ENCODE measurements at places on chromosomes 7 and 10.

DNA sequence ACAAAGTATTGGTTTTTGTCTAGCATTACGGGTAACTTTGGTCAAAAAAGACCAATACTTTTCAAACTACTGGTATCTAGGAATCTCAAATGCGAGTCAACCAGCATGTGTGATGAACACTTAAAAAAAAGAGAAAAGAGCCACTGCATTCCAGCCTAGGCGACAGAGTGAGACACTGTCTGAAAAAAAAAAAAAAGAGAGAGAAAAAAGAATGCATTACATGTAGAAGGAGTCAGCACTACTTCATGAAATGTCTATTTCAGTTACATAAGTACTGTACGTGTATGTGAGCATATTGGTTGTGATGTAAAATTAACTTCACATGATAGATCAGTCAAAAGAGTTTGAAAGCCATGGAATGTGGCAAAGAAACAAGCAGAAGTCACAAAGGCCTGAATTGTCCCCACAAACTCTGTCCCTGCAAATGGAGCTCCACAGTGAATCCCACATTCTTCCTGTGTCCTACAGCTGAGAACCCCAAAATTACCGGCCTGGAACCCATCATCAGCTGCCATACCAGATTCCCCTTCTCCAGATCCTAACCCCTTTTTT, 1.6 kb downstream of the DENND11 start:
- DNase-seq: no peak

GRCh38 chr7:175955-176354, 16.4 kb upstream of the FAM20C start:
- no peak for DNase-seq

- no peak for DNase-seq
These were observed 71.0 kb downstream of the SEM1 start for GRCh38 chr7:96638669-96639068.

DNA sequence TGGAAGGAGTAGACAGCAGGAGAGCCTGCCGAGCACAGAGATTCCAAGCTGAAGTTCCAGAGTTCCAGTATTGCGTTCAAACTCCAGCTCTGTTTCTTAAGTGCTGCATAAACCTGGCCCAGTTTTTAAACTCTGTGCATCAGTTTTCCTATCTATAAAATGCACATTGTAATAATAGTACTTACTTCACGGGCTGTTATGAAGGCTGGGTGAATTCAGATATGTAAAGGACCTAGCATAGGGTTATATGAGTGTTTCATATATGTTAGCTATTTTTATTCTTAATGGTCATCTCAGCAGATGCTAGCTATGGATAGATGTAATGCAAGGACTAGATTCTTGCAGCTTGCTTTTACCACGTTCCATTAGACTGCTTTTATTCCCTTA, 293.1 kb upstream of the SEMA3C start:
- DNase-seq: no peak

DNA sequence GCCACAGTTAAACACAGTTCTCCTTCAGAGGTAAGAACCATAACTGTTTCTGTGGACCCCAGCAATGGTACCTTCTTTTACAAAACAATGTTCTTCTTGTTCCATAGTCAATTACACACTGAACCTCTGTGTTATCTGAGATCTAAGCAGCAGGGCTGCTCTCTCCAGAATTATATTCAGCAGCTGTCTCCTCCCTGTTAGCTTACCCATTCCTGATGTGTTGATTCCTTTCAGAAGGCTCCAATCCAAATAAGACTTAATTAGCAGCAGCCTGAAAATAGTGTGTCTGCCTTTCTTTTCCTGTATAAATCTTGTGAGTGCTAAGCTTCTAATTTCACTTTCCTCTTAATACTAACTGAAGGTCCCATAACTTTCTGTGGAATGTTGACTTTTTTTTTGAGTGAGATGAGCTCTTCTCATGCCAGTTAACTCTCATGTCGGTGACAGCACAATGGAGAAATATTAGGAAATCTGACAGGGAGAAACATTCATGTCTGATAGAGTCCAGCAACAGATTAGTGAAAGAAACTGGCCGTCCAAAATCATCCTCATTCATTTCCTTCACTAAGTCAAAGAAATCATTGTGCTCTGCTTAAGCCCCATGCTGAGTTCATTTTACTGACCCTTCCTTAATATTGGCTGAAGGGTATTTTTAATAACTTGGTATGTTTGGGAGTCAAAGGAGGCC, 226.5 kb downstream of the PRKG1 start:
- DNase-seq: no peak
